ENCODE measurements at places on chromosomes 2 and 18.

- no peak for DNase-seq
Observed at GRCh38 chr2:239693761-239694415, 293.1 kb upstream of the HDAC4 start.

DNA sequence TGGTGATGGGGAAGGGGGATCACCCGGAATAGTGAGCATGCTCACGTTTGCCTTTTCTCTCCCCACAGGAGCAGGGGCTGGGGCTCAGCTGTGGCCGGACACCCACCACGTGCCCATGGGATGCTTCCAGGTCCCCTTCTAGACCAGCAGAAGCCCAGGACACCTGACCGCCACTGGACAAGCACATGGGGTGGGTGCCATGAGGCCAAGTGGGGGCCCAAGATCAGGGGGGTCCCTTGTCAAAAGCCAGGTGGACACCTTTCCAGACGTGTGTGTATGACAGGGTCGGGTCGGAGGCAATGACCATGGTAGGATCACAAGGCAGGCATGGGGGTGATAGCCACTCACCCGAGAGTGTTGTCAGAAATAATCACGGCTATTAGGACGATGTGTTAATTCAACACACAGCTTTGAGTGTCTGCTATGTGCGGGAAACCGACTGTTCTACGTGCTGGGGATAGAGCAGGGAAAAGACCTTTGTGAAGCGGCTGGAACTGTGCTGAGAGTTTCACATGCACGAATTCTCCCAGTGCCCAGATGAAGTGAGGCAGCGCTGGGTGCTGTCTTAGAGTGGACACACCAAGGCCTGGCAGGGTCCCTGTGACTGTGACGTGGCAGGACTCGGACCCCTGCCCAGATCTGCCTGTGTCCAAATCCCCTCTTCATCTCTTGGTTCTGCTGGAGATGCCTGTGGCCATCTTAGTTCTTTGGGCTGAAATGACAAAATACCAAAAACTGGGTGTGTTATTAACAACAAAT is 244.7 kb downstream of the NDUFA10 start:
- DNase-seq = no peak

- no peak for DNase-seq
Observed at GRCh38 chr2:198307093-198307492, 502.7 kb downstream of the PLCL1 start.

DNA sequence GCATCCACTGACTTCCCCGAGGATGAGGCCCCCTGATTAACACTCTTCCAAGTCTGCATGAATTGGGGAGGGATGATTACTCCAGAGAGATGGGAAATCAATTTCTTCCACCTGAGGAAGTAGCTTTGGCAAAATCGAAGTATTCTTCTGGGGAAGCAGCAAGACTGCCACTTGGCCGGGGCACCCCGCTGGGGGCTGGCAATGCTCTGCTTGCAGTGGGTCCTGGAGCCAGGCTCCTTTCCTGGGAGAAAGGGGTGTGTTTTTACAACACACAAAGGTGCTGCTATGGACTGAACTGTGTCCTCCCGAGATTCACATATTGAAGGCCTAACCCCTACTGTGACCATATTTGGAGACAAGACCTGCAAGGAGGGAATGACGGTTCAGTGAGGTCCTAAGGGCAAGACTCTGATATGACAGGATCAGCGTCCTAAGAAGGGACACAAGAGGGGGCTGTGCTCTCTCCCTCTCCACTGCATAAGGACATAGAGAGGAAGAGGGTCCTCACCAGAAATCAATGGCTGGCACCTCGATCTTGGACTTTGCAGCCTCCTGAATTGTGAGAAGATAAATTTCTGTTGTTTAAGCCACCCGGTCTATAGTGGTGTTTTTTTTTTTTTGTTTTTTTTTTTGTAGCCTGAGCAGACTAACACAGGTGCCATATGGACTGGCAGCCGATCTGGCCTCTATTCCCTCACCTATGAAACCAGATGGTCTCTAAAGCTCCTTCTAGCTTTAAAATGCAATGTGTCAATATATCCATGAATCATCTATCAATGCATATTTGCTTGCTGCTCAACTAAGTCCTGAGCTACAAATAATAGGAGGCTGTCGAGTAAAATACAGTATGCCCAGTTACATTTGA is 3.6 kb upstream of the SMARCAL1 start:
- DNase-seq = no peak

GRCh38 chr2:233480490-233481202 is 85.9 kb downstream of the USP40 start:
- DNase-seq = peak; percentile 43
